ENCODE measurements at places on chromosomes 12 and 14.

DNA sequence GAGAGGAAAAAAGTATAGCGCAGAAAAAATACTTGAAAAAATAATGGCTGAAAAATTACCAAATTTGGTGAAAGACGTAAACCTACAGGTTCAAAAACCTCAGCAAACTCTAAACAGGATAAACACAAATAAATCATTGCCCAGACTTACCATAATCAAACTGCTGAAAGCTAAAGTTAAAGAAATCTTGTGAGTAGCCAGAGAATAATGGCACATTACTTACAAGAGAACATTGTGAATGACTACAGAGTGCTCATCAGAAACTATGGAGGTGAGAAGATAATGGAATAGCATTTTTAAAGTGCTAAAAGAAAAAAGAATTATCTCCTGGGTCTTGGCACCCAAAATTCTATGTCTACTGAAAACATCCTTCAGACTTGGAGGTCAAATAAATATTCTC is 36.0 kb downstream of the ATF1 start:
- DNase-seq, result no peak

- DNase-seq, result no peak
These were observed 6.2 kb downstream of the IRAK3 start for GRCh38 chr12:66195242-66195641.

DNA sequence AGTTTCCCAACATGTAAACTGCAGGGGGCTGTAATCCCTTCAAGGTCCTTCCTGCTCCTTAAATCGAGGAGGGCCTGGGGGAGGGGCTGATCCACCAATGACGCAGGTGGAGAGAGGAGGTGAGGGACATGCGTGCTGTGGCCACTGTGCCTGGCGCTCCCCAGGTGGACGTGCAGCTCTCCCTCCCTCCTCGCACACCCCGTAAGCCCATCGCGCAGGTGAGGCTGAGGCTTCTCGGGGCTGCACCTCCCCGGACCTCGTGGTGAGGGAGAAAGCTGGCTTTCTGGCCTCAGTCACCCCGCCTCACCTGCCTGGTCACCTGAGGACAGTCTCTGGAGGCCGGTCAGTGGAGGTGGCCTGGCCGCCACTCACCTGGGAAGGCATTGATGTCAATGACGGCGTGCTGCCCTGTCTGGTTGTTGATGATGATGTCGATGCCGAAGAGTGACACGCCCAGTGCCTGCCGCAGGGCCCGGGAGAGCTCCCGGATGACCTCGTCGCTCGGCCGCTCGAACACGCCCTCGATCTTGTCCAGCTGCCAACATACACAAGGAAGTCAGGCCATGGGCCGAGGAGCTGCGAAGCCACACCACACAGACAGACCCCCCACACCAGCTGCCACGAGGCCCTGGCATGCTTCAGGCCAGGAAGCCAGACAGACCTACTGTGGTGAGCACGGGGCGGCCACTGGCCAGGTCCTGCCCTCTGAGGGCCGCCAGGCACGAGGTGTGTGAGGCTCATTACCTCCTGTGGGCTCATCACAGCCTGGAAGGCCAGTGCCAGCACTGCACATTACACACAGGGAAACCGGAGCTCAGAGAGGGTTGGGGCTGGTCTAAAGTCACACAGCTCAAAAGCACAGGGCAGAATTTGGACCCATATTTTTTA is 23.3 kb downstream of the CHGA start:
- no peak for DNase-seq

DNA sequence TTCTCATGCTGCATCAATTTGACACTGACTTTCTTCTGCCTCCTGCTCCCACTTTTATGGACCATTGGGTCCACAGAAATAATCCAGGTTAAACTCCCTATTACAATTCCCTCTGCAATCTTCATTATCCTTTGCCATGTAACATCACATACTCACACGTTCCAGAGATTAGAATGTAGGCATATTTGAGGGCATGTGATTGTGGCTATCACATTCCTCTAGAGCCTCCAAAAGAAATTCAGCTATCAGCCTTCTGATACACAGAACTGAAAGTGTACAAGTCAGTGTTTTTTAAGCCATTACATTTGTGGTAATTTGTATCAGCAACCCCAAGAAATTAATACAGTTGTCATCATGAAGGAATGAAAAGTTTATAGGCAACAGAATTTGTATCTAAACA is 892.4 kb downstream of the RPS29 start:
- DNase-seq, result no peak

- no peak for DNase-seq
These were observed 37.3 kb downstream of the TCHP start for GRCh38 chr12:109937371-109937770.

- no peak for DNase-seq
These were observed 9.0 kb downstream of the EXOC5 start for GRCh38 chr14:57259672-57260071.

GRCh38 chr12:117523971-117524370 is 162.5 kb upstream of the NOS1 start:
- no peak for DNase-seq

DNA sequence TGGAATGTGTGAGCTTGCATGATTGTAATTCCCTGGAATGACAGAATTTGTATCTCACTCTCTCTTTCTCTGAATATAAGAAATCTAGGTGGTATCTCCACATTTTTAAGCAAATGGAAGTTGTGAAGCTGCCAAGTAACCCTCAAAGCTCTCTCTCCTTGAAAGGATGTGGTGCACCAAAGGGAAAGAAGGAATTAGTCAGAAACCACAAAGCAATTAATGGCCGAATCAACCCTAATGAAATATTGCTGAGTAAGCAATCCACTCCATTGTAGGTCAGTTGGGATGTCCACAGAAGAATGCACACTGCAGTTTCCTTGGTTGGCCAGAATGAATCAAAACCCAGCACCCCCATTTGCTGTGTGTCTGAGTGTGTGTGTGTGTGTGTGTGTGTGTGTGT is 153.5 kb downstream of the KCNA5 start:
- DNase-seq, result no peak

DNA sequence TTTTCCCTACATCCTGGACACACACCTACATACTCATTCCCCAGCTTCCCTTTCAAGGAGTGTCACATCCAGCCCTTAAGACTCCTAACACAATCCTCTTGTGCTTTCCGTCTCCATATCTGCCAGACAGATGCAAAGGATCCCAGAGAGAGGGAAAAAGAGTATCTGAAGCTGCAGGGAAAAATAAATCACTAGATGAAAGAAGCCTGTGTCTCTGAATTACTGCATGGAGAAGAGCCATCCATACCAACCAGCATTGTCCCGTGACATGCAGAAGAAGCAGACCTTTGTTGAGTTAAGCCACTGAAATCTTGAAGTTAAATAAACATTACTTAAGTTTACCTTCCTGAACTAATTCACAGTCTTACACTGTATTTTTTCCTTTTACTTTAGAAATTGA is 54.6 kb downstream of the GTF2A1 start:
- DNase-seq, result no peak

DNA sequence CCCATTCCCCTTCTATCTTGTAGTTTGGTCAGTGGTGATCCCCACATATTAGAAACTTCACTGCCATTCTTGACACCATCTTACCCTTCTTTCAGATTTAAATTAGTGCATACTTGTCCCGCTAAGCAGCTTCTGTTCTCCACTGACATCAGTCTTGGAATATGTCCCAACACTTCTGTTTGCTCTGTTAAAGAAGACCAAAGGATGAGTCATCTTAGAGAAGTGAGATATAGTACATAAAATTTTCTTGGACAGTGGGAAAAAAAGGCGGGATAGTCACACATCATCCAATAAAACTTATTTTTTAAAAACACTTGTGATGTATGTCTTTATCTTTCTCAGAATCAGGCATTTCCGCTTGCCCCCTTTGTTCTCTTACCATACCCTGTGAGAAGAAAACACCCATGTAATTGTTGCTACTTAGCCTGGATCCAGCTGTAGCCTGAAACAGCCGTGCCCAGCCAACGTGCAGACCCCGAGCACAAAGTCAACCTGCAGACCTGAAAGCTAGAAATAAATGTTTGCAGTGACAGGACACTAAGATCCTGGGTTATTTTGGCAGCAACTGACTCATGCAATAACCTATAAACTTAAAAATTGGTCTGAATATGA is 100.1 kb upstream of the PDE3A start:
- DNase-seq, result no peak

GRCh38 chr12:70876952-70877351 is 43.6 kb downstream of the PTPRR start:
- DNase-seq, result no peak

- no peak for DNase-seq
These were observed 91.9 kb upstream of the MANSC4 start for GRCh38 chr12:27871946-27872345.

DNA sequence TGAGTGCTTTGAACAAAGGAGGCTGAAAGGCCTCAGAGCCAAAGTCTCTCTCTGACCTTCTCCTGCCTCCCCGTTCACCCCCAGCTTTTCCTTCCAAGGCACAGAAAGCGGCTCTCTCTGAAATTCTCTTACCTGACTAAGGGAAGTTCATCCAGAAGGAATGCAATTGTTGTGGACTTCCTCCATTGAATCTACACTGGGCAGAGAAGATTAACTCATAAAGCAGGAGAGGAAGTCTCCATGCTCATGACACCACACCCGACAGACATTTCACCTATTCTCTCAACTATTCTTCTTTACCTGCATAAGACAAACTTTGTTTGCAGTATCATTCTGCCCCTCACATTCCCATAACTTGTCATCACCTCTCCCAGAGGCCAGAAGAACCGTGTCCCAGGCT is 129.3 kb upstream of the CCDC175 start:
- no peak for DNase-seq

- no peak for DNase-seq
These were observed 80.6 kb upstream of the STRN3 start for GRCh38 chr14:31106768-31107167.

Measured in stimulated activated CD8-positive, alpha-beta memory T cell treated with anti-CD3 and anti-CD28 coated beads, Interleukin-7, amount 100 ng/mL, for 1 hour (primary cell).